ENCODE measurements at places on chromosomes 1 and 21.

DNA sequence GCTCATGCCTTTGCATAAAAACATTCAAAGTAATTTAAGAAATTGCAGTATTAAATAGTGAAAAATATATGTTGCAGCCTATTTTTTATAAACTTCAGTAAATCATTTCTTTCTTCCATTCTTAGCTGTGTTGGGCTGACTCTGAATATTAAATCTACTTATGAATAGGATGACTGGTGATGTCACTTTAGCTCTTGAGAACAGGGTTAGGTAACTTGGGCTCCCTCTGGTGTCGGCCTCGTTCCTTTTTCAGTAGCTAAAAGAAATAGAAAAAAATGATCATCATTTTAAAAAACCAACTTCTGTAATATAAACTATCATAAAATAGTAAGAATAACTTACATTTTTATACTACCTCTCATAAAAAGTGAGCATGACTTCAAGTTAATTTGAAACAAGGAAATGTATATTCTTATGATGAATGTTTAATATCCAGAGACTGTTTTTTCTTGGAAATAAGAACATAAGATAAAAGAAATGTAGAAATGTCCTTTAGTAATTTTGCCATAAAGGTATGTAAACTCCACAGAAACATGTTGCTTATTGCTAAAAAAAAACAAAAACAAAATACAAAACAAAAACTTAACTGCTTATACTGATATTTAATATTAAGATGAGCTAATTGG, 26.8 kb upstream of the NCAM2 start:
- no peak for DNase-seq

- no peak for DNase-seq
Observed at GRCh38 chr21:44539991-44540666, at the start of gene KRTAP10-1. TSS of gene KRTAP10-1 (minus strand) at chr21:44540195. CDS start at chr21:44540150, 45 bp downstream.

GRCh38 chr1:84758968-84759491, 68.8 kb upstream of the SSX2IP start:
- DNase-seq, result no peak

GRCh38 chr1:171530676-171531075, 45.3 kb downstream of the PRRC2C start:
- no peak for DNase-seq

DNA sequence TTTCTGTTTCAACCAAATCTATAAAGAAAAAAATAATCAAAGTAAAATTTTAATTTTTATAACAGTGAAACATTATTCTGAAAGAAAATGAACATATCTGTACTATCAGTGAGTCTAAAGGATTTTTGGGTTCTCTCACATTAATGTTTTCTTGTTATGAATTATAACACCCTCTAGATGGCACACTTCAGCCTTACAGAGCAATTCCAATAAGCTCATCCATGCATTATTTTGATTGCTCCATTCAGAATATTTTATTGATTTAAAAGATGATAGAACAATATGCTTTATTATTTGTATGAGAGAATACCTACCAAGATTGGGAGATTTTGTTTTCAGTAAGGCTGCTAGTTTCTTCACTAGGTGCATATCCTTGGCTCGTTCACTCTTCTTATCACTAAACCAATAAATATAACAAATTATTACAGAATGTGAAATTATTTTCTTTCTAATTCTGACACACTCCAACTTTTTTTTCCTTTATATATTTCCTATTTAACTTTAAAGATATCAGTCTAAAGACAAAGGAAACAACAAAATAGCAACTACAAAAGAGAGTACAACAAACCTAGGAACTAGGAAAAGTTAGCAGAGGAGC, 82.4 kb downstream of the RAB3GAP2 start:
- no peak for DNase-seq

DNA sequence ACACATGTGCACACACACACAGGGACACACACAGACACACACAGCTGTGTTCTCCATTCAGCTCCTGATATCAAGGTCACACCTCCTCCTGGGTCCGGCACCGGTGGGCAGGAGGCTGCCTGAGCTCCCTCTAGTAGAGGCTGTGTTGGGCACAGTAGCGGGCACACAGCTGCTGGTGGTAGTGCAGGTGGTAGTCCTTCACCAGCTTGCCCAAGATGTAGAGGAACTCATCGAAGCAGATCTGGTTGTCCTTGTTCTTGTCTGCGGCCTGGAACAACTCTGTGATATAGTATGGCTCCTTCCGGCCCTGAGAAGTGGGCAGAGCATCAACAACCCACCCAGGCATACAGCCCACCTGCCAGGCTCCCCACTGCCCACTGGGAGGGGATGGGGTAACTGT, 5.6 kb upstream of the S100A8 start:
- DNase-seq, result no peak

- no peak for DNase-seq
Observed at GRCh38 chr21:29074007-29074376, 544 bp upstream of the CCT8 start.

- no peak for DNase-seq
Observed at GRCh38 chr1:3067671-3068563, 1.1 kb upstream of the PRDM16 start.

DNA sequence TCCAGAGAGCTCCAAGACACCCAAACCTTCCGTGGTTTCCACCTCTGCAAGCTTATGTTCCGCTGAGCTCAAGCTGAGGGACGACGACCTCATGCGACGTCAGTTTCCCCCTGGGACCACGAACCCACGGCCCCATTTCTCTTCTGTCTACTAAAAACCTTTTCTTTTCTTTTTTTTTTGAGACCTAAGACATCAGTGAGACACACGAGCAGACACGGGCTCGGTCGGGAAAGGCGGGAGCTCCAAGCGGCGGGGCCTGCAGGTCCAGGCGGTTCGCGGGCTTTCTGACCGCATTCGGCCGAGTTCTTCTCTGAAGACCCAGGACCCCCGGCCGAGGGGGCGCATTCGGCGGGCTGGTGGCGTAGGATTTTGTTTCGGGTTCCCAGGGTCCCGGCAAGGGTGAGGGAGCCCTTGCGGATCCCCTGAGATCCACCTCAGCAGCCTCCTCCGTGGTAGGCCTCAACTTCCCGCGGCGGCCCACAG, 402 bp downstream of the C21orf58 start:
- no peak for DNase-seq

DNA sequence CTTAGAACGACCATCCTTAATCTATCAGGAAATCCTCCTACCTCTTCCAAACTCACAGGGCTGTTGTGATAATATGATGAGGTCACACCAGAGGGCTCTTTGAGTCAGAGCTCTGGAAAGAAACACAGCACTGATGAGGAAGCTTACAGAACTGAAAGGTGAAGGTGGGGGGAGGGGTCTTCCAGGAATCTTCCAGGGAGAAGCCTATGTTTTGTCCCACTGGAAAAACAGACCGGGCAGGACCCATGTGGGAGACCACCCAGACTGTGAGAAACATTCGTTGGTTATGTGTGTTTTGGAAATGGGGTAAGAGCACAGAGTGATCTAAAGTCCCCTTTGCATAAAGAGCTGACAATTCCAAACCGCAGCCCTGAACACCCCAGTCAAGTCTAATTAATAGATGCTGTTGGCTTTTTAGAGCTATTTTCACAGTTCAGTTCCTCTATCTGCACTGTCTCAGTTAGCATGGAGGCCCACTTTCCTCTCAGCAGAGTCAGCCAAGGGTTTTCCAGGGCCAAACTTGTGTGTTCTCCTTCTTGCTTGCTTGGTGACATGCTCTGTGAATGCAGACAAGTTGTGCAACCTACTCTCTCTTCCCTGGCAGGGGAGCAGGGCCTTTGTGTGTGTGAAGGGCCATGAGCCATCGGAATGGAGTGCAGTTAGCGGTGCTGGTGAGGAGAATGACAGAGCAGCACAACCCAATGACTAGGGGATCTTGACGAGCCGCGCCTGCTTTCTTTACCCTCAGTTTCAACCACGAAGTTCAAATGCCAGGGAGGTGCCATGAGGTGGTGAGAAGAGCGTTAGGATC, 12.3 kb downstream of the PHLDA3 start:
- no peak for DNase-seq

DNA sequence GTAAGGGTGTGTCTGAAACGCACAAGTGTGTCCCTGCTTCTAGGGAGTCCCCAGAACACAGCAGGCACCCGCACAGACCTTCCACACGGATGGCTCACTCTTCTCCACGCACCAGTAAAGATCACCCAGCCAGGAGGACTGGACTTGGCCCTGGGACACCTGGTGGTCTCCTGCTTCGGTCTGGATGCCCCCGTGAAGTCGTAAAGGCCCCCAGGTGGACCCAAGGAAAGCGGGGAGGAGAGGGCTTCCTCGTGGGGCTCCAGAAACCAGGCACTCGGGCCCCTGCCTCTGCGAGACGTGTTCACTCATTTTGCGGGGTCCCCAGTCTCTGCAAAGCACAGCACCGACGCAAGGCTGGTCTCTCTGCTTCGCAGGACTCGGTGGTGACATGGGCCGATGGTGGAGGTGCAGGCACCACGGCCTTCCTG, 20.2 kb upstream of the COL6A2 start:
- DNase-seq, result no peak

GRCh38 chr21:45439161-45439872, 34.4 kb downstream of the COL18A1 start:
- peak; percentile 79 for DNase-seq

- no peak for DNase-seq
Observed at GRCh38 chr1:69686367-69686984, 118.8 kb downstream of the LRRC7 start.

- DNase-seq, result no peak
Observed at GRCh38 chr1:209542585-209542984, 40.9 kb upstream of the CAMK1G start.

DNA sequence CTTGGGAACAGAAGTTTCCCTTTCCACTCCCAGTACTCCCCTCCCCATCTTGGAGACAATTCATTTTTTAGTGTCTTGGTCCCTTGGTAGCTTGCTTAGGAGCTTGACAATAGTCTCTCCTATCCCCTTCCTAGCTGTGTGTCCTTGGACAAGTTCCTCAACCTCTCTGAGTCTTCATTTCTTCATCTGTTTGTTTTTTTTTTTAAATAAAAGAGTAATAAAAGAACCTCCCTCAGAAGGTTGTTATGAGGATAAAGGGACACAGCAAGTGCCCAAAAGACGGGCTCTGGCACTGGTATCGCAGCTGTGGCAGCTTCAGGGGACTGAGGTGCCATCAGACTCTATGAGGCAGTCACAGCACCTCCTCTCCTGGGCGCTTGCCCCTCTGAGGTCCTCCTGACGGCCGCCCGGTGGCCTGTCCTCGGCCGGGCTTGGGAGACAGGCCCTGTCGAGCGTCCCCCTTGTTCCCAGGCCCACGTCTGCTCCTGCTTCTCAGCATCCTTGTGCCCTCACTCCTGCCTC, 689.2 kb downstream of the MATN1 start:
- no peak for DNase-seq

- no peak for DNase-seq
Observed at GRCh38 chr1:84347932-84348555, 46.5 kb downstream of the SAMD13 start.

- no peak for DNase-seq
Observed at GRCh38 chr21:45053561-45054226, 20.7 kb upstream of the ADARB1 start.

DNA sequence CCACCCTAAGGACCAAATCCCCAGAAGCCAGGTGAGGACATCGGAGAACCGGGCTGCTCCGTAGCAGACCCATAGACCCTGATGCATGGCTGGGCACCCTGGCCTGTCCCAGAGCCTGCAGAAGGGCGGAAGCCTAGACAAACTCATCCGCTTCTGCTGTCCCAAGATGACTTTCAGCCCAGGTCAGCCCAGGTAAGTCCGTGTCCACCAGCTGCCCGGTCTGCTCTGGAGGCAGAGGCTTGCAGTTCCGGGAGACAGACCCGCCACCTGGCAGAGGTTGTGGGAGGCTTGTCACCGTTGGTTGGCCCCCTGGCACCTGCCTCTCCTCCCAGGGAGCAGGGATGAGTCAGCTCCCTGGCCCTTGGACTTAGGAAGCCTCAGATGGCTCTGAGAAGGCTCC, 22.8 kb upstream of the POFUT2 start:
- no peak for DNase-seq

GRCh38 chr21:28299946-28300345, 692.7 kb downstream of the LTN1 start:
- DNase-seq, result no peak

- no peak for DNase-seq
Observed at GRCh38 chr1:176567190-176567794, 104.3 kb downstream of the PAPPA2 start.

DNA sequence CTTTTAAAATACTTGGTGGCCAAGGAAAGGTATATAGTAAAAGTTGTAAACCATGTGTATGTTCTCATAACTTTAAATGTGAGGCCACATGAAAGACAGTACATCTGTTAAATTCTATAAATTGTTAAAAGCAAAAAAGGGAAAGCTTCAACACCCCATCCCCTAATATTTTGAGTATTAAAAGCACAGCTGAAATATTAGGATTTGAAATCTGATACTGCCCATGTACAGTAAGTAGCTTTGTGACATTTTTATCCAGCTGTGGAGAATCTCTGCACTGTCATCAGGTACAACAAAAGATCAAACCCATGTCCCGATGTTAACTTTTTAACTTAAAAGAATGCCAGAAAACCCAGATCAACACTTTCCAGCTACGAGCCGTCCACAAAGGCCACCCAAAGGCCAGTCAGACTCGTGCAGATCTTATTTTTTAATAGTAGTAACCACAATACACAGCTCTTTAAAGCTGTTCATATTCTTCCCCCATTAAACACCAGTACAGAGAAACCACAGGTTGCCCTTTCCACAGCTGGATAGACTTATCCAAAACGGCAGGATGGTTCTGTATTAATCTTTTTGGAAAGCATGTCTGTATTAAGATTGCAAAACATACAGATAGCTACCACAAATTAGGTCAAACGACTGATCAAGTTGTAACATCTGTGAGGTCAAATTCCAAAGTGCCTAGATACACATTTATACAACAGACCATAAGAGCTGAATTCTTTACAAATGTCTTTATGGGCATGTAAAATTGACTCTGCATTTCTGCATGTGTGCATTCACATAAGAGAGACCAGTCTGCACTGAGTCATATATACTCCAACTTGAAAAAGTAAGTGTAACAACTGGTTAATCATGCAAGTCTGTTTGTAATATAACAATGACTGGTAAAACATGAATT, 5.2 kb downstream of the IRF2BP2 start:
- DNase-seq, result no peak

DNA sequence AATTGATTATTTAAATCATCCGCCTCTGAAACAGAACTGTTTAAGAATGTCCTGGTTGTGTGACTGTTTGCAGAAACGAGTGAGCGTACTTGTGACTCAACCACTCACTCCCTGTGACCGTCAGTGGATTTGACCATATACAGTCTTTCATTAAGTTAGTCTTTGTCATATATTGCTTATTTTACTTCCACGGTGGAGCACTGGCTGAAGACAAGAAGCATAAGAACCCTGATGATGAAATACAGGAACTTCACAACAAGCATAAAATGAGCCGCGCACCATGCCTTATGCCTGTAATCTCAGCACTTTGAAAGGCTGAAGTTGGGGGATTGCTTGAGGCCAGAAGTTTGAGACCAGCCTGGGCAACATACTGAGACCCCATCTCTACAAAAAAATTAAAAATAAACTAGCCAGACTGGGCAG, 194.0 kb downstream of the TOMM20 start:
- no peak for DNase-seq

DNA sequence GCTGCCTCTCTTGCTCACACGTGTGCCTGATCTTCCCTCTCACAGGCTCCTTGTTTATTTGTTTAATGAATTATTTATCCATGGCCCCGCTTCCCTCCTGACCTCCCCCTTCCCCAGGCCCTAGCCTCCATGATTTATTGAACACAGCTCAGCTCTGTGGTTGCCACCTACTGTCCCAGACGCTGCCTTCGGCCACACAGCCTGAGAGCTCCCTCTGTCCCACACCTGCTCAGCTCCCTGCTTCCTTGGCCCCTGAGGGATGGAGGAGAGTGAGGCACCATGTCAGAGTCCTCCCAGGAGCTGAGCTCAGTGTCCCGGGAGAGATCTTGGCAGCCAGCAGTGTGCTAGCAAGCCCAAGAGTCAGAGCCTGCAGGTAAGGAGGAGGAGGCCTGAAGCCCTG, 3.1 kb upstream of the EFNA3 start:
- DNase-seq, result no peak

- DNase-seq, result no peak
Observed at GRCh38 chr1:159120317-159120716, 43.8 kb upstream of the AIM2 start.

All from activated CD4-positive, alpha-beta T cell treated with anti-CD3 and anti-CD28 coated beads for 1 hour (primary cell).